Left forelimb (tissue), 1 donor: ENCODE measurements at places on chromosomes 1 and 21.
A peak's percentile ranks its signal among the peaks of the same experiment; 100 is the strongest.

DNA sequence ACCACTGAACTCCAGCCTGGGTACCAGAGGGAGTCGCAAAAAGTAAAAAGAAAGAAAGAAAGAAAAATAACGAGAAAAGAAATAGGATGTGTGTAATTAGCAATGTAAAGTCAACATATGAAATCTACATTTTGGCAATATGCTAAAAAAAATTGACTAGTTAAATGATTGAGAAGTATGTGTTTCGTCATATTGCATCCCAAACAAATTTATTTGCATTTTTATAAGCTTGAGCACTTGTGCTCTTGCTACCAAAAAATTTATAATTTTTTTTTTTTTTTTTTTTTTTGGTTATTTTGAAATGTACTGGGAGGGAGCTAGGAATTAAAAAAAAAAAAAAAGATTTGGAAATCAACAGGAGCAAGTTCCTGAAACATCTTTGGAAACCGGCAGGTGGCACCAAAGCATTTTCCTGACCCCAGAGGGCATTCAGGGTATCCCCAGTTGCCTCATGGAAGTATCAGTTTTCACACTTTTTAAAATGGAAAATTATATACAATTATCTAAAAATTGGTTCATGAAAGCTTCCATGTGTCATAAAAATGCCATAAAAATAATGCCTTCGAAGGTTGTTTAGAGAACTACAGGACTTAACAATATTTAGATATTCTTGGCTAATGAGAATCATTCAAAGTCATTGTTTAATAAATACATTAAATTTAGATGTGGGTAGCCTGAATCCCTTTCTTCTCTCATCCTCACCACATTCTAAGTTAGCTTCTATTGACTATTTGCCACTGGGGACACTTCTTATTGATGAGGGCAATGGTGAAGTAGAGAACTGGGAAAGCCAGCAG lies 4.8 kb upstream of the HEATR1 start:
- no peak for DNase-seq

- no peak for DNase-seq
Observed at GRCh38 chr1:176073524-176074157, 133.4 kb downstream of the COP1 start.

DNA sequence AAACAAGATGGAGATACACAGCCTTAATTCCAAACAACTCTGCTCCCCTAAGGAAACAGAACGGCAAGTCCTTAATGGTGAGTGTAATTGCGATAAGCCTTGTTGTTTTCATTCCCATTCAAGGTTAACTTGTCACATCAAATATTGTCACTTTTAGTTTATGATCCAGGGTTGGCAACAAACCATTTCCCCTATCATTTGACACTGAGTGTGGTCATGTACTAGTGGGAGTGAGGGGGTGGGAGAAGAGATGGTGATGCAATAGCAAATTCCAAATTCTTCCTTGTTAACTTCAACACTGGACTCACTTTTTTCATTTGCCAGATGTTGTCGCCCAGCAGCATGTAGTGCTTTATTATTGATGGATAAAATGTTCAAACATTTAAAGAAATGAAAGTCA lies 140.4 kb downstream of the ZNF326 start:
- DNase-seq, result no peak

DNA sequence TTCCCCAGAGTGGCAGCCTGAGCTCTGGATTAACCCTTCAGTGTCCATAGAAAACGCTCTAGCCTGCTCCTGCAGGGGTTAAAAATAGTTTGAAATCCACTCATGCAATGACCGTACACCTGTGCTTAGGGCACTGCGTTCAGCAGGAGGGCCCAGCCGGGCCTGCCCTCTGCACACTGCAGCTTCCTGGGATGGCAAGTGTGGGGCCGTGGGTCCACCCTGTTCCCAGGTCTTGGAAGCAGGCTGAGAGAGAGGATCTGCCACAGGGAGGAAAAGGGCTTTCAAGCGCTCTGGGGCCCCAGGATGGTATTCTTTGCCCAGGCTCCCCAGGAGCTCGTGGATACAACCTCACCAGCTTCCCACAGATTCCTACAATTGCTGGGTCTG lies 1.5 kb upstream of the S100B start:
- no peak for DNase-seq

- DNase-seq, result no peak
Observed at GRCh38 chr21:27719226-27719625, 752.3 kb upstream of the ADAMTS5 start.

DNA sequence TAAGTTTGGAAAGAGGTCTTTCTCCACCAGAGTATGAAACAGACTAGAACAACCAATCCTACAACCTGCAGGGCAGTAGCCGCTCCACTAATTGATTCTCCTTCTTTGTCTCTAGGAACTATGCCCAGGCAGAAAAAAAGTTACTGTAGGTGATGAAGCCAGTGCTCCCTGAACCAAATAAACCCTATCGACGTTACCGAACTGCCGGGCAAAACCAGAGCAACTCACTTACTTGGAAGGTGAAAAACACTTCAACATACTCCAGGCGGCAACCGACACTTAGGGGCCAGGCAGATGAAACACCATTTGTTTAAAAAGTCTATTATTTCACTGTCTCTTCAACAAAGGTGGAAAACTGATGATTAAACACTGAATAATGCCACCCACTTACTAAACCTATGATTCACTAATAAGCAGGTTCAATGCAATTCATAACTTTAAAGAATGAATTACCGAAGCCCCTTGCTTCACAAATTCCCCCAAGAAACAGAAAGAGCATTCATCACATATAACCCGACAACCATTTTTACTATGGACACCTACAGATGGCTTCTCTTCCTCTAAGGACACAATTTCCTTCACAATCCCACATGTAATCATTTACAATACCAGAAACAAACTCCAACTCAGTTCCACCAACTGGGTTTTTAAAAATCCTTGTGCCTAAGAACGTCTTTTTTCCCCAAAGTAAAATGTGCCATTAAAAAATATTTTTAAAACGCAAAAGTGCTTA lies 1.6 kb downstream of the NRIP1 start:
- no peak for DNase-seq

DNA sequence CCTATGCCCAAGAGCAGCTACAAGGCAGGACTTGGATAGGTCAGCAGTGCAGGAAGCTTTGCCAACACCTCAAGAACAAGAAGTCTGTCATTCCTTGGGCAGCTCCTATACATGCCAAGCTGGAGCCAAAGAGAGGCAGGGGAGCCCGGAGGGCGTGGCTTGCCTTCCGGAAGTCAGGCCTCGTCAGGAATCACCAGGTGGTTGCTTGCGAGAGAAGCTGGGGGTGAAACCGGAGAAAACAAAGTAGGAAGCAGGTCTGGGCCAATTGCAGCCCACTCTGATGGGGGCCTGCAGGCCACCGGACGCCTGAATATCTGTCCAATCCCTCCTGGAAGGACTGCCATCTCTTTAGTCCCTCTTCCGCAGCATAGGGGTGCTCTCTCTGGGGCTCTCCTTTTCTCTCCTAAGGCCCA lies 794 bp upstream of the FAM76A start:
- DNase-seq, result peak; percentile 73

DNA sequence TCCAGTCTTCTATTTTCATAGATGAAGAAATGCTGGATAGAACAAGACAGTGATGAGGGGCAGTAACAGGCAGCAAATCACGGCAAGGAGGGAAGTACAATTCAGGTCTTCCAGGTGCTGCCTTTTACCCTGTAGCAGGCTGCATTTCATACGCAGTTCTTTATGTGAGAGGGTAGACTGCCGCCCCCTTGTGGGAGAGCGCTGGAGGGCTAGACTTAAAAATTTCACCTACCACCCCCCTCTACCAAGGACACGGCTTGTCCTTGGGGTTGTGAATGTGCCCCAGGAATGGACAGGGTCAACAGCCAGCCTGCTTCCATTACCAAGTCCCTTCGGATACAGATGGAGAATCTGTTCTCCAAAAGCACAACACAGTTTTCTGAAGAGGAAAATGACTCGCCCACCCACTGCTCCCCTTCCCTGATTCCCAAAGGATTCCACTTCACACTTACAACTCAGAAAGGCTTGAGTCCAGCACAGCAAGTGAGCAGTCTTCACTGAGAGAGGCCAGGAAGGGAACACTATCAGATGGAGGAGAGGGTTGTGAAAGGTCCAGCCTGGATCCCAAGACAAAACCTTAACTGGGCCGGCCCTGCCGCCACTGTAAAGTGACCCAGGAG lies 7.4 kb downstream of the WDR77 start:
- DNase-seq, result no peak

GRCh38 chr1:39098546-39099250 lies 72.5 kb downstream of the NDUFS5 start:
- peak; percentile 76 for DNase-seq

- DNase-seq, result no peak
Observed at GRCh38 chr1:25985171-25985570, 12.7 kb downstream of the PAFAH2 start.

DNA sequence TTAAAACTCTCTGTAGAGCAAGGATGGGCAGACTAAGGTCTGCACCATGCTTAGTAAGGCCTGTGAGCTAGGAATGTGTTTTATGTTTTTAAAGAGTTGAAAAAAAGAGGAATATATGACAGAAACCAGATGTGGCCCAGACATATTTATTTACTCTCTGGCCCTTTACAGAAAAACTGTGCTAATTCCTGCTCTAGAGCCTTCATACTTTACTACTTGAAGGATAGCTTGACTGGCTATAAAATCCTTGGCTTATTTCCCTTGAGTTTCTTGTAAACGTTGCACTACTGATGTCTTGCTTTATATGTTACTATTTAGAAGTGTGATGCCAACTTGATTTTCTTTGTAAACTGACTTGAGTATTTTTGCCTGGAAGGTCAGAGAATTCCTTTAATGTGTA lies 33.5 kb downstream of the CTBS start:
- DNase-seq, result no peak
